ENCODE measurements at places on chromosomes 1 and 21.

- DNase-seq, result no peak
Measured at GRCh38 chr1:173405281-173405680, 71.9 kb upstream of the PRDX6 start.

- no peak for DNase-seq
Measured at GRCh38 chr1:5572794-5573193, 419.4 kb downstream of the NPHP4 start.

DNA sequence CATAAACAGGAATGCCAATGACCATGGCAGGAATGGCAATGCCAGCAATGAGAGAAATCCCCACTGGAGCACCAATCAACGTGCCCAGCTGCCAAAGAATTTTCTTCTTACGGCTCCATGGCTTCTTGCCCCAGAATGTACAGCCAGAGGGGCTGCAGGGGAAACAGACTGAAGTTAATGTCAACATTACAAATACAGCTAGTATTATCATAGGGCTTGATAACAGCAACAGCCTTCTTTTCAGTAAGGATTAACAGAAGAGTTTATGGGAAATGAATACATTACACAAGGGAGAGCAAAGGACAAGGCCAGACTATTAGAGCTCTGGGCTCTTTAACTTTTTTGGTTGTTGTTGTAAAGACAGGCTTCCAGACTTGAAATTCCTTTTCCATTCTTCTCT is 18.2 kb downstream of the RNF19B start:
- DNase-seq, result no peak

DNA sequence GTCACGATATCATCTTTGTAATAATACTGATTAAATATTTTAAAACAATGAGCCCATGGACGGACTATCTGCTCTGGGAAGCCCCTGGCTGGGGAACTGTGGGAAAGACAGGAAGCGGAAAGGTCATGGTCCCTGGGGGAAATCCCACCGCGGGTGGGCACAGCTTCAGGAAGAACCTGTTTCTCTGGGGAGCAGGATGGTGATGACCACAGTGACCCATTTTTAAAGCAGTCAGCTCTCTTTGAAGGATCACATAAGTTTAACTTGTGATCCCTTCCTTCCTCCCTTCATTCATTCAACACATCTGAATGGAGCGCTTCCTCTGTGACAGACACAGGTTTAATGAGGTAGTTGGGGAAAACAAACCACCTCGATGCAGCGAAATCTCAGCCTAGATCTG is 73.0 kb downstream of the DHRS3 start:
- DNase-seq, result no peak

GRCh38 chr1:3598051-3598491 is 13.2 kb downstream of the MEGF6 start:
- no peak for DNase-seq

DNA sequence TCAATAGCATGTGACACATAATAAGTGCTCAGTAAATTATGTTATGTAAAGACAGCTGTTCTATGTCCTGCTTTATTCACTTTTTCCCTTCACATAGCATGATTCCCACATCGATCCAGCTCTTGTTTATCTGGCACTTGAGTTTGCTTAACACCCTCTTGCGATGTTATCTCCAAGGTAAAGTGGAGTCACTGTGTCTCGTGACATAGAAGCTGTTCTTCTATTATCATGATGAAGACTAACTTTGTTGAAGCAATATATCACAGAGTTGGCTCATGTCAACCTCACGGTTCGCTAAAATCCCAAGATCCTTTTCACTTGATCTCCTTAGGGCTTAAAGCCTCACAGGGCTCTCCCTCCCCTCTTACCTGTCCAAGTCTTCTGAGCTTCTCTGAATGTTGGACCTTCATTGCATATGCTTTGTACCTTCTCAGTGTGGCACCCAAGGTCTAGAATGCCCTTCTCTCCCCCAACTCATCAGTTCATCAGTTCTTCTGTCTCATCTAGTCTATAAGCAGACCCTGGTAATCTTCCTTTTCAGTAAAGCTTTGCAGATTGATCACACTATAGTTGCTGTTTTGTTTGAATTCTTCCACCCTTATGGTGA is 38.0 kb downstream of the PLXNA2 start:
- no peak for DNase-seq

- DNase-seq, result peak; percentile 18
Measured at GRCh38 chr21:32921632-32922230, 104.0 kb upstream of the OLIG2 start.

GRCh38 chr1:219563568-219563967 is 49.3 kb downstream of the ZC3H11B start:
- no peak for DNase-seq

GRCh38 chr1:37631036-37631435 is 3.7 kb downstream of the RSPO1 start:
- no peak for DNase-seq

DNA sequence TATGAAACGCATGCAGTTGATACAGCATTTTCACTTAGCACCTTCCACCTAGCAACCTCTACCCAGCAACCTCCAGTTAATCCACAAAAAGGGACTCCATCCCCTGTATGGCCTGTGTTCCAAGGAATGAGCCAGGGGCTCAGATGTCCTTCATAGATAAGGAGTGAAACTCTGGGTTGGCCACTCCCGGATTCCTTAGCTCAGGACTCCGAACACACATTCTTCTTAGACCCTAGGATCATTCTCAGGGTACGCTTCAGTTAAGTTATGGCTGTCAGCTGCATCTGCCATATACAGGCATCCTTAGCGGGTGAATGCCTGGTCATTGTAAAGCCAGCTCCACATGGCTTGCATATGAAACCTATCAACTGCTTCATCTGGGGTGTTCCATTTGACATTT is 15.9 kb upstream of the IFI6 start:
- no peak for DNase-seq

DNA sequence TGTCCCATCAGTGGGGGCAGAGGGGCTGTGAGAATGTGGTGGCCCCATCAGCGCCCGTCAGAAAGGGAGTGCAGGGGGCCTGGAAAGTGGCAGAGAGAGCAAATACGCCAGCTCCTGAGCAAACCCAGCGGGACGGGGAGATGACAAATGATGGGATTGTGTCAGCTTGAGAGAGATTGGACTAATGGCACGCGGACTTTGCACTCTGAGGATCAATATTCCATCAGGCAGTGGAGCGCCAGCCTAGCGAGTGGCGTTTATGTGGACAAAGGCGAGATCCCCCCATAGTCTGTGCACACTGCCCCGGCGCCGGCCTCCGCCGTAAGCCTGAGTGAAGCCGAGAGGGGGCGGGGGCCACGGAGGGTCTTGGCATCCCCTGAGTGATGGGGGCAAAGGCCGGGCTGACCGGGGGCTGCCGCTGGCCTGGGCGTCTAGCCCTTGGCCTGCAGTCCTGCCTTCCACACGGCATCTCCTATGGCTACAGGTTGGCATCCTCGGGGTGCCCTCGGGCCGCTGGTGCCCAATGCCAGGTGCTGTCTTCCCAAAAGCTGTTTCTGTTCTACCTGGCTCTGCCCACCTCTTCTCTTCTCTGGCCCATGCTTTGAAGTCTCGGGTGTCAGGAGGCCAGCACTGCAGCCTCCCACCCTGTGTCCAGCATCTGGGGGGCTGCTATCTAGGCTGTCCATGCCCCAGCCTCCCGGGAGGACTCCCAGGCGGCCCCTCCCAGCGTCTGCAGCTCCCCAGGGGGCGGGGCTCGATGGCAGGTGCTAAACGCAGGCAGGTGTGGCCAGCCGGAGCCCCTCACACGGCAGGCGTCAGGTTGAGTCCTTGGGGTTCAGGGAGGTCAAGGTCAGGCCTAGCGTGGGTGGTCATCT is 46.5 kb downstream of the PRDM16 start:
- DNase-seq, result no peak

- DNase-seq, result no peak
Measured at GRCh38 chr21:23725576-23725975, 1881.7 kb downstream of the MRPL39 start.

DNA sequence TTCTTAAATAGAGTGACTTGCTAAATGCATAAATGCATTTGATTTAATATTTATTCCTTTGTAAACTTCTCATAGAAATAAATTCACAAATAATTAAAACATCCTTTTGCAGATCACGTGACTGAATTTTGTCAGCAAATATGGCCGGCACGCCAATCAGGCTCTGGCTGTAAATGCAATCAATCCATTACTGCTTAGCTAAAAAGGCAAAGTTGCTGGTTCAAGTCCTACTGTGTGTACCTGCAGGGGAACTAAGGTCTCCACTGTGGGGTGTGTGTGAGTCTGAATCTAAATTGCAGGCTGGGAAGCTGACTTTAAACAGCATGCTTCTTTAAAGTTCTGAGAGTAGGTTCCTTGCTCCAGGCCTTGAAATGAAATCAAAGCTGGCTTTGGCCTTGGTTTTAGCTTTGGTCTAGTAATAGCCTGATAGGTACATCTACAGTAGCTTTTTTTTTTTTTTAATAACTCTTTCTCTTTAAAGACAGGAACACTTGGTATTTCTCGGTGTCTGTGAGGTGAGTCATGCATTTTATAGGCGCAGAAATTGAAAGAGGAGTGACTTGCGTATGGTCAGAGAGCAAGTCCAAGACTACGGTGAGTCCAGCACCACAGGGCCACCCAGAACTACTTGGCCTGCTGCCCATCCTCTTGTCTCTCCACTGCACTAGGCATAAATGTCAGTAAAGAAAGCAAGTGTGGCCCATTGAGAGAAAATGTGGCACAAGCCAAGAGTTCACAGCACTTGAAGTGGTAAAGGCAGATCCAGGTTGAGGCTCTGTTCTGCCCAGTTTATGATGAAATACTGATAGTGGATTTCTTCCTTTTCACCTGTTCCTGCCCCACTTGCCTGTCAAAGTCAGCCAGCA is 36.2 kb upstream of the LYST start:
- no peak for DNase-seq

GRCh38 chr1:24737368-24738117 is 7.7 kb upstream of the CLIC4 start:
- DNase-seq, result no peak

DNA sequence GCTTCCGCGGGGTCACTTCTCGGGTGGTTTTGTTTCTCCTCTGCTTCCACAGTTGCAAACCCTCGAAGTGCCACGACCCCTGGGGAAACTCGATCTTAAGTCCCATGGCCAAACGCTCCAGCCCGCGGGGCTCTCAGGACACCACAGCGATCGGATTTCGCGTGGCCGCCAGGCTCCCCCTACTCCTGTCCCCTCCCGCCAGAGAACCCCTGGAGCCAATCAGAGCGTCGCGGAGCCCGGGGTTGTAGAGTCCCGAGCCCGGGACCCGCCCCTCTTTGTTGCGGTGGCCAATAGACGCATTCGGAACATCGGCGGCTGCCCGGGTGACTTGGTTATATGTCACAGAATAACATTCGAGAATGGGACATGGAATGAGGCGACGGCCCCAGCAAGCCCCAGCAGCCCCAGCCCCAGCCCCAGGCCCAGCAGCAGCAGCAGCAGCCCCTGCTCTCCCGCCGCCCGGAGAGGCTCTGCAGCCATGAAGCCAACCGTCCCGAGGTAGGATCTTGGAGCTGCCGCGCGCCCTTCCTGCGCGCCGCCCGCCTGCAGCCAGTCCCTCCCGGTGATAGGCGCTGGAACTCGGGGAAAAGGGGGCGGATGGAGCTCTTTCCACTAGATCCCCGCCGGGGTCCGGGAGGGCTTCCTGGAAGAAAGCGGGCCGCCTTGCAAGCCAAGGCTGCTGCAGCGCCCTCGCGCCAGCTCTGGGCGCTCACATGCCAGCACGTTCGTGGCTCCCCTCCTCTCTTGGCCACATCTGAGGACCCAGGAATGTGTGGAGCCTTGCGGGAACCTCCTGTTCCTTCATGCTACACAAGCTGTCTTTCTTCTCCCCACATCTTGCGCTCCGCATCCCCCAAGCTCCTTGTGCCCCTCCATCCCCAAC is at the start of gene VASH2:
Gene VASH2, plus strand, starts transcription at position 299 of the 883 bp plus-strand sequence. CDS start 1,002 bp downstream, outside the sequence.
- DNase-seq, result peak; percentile 1

GRCh38 chr1:56092684-56093570 is 486.4 kb downstream of the PLPP3 start:
- no peak for DNase-seq

DNA sequence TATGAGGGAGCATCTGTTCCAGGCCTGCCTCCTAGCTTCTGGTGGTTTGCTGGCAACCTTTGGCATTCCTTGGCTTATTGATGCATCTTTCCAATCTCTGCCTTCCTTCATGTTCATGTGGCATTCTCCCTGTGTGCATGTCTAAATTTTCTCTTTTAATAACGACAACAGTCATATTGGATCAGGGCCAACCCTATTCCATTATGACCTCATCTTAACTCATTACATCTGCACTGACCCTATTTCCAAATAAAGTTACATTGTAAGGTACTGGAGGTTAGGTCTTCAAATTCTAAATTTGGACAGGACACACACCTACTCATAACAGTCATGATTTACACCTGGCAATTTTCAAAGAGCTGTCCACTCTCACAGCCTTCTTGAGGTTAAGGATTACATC is 117.2 kb upstream of the FGGY start:
- DNase-seq, result no peak

DNA sequence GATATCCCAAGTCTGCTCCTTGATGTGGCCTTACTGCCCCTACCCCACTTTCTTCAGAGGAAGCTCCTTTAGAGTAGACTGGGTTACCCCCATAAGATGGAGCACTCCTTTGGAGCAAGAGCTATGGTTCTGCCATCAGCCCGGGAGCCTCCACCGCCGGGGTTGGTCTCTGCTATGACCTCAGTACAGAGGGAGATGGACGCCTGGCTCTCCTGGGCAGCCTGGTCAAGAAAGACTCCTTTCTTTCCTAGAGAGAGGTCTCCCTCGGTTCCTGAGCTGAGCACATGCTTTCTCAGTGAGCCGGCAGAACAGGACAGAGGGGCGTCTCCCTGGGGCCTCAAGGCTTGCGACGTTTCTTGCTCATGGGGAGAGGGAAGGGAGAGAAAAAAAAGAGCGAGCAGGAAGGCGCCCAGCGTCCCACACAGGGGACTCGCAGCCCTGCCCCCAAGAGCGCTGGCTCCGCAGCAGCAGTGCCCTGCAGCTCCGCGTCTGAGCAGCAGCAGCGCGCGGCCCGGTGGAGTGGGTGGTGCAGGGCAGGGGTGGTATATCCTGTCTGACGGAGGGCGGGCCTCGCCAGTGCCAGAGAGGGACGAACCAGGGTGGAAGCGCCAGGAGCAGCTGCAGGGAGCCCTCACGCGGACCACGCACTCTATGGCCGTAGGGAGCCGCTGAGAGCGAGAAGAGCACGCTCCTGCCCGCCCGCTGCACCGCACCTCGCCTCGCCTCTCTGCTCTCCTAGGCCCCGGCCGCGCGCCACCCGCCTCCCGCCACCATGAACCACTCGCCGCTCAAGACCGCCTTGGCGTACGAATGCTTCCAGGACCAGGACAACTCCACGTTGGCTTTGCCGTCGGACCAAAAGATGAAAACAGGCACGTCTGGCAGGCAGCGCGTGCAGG is at the start of gene PKP1:
Gene PKP1, plus strand, starts transcription at position 576 of the 899 bp plus-strand sequence. Its CDS starts 197 bp downstream, at position 773.
- no peak for DNase-seq

DNA sequence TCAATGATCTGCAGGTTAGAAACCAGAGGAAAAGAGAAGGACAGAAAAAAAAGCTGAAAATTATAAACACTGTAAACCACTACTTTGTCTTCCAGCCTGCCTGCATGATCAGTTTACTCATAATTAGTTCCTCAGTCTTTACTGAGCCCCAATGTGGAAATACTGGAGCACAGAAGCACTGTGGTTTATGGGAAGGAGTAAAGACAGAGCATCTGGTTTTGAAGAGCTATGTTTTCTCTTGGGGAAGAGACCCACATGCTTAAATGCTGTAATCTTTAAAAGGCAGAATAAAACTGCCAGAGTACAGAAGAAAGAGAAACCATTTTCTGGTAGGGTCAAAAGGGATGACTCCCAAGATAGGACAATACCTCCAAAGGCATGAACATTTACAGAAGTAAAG is 159.0 kb upstream of the ZNHIT6 start:
- DNase-seq, result no peak

GRCh38 chr1:18090636-18091035 is 17.0 kb upstream of the IGSF21 start:
- DNase-seq, result no peak

Data from T-helper 9 cell (primary cell).